Frontal cortex (tissue), 4 donors: ENCODE measurements at places on chromosomes 12 and 14. TPM values are rescaled to one million over a fixed set of nuclear protein-coding genes. Genes with fewer than 3 reads are reported as not detected.

DNA sequence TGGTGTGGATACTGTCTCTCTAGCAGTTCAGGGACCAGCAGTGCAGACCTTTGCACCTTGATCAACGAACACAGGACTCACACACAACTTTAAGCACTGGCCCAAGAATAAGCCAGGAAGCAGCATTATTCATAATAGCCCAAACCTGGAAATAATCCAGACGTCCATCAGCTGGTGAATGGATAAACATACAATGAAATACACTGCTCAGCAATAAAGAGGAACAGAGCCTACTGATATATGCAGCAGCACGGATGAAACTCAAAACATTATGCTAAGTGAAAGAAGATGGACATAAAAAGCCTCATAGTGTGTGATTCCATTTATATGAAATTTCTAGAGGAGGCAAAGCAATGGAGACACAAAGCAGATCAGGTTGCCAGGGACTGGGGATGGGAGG is 303.9 kb upstream of the FKBP4 start:
- no peak for DNase-seq

DNA sequence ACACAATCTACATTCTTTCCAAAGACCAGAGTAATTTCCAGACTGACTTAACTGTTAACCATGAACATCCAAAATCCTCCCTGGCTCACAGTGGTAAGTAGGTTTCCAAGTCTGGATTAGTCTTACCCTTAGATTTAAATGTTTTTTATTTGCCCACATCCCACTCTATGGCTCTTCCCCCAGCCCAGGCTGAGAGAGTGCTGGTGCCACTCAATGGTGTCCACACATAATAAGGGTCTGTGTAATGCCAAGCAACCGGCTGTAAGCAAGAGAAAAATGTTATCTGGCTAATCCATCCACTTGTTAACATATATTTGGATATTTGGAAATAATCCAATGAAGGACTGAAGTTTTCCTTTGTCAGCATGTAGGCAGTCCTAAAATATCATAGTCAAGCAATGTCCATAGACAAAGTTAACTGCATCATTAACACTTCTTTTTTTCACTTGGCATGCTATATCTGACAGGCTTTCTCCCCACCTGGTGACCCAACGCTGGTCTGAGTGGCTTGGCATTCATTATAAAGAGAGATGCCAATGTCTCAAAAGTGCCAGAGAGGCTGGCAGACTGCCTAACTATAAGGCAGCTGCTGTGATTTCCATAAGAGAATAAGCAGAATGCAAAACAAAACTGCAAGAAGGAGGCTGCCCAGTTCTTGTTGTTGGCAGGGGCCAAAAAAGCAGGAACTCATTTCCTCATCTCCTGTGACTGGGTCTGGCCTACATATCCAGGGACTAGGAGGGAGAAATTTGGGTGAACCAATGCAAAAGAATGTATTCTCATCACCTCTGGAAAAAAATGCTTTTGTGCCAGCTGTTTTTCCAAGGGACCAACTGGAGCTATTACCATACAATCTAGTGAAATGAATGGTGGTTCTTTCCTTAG is 13.9 kb upstream of the HOXC13 start:
- DNase-seq, result no peak

DNA sequence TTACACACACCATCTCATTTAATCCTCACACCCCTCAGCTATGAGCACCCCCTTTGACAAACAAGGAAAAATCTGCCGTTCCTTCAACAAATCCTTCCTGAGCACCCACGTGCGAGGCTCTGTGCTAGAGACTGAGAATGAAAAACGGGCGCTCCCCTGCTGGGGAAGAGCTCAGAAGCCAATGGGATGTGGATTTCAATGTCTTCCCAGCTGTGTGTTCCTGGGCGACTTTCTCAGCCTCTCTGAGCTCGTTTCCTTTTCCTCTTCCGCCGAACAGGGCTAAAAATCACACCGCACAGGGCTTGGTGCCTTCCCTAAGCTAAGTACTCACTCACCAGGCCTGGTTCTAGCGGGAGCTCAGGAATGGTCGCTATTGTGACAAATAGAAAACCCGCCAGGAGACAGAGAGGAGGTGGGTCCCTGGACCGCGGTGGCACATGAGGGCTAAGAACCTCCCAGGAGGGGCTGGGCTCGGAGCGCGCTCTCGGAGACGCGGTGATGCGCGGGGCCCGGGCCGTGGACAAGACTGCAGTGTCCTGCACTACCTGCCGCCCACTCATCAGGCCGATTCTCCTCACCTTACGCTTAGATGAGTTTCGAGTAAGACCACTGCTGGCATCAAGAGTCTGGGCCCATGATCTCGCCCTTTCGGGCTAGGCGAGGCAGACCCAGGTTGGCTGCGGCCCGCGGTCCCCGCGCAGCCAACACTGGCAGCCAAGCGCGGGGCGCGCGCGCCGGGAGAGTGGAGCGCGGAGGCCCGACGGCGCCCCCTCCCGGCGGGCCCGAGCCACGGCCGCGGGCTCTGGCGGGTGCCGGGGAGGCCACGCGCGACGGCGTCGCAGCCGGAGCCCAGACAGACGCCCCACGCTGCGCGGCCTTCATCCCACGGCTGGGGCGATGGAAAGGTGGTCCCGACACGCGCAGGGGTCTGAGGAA is 17.0 kb downstream of the ZDHHC22 start:
- peak; percentile 83 for DNase-seq

DNA sequence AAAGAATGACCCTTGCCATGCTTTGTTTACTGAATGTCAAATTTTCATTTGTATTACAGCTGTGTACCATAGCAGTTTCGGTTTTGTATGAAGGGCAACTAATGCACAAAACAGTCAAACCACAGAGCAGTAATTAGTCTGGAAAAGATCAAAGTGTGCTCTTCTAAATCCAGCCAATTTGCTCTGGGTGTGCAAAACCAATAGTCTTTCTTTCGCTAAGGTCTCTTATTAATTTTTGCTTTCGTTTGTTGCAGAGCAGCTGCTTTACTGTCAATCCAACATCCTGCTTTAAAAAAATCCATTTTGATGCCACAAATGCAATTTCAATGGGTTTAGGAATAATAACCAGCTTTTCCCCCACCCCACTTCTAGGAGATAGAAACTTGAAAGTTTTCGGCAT is 114.2 kb downstream of the BRMS1L start:
- DNase-seq, result no peak

GRCh38 chr12:22250762-22251161 is 83.7 kb downstream of the ST8SIA1 start:
- no peak for DNase-seq

- no peak for DNase-seq
Observed at GRCh38 chr12:72134246-72135020, 137.7 kb upstream of the TRHDE start.

GRCh38 chr14:50602035-50602434 is 42.1 kb downstream of the ATL1 start:
- DNase-seq, result no peak

DNA sequence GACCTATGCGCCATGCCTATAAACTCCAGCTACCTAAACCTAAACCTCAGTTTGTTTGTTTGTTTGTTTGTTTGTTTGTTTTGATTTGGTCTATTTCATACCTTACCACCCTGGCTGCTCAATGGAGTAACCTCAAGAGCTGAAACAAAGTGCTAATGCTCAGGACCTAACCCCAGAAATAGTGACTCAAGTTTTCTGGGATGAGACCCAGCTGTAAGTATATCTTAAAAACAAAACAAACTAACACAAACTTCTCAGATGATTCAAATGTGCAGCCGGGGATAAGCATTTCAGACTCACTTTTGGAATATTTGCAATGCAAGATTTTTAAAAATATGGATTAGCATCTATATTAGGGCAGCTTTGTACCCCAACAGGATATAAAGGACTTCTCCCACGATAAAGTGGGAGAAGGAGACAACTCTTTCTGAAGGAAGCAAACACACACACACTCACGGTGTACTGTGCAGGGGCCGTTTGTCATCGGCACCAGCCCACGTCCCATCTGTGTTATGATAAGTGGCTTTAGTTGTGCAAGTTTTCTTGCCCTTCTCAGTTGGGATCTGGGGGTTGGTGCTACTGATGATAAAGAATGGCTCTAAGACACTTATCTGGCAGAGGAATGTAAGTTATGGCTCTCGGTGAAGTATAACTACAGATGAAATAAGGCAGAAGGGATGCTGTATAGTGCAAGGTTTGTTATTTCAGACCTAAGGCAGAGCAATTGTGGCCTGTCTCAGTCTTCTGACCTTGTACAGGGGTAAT is 516.7 kb upstream of the TMEM132C start:
- no peak for DNase-seq

- no peak for DNase-seq
Observed at GRCh38 chr12:117402363-117402762, 40.9 kb upstream of the NOS1 start.

DNA sequence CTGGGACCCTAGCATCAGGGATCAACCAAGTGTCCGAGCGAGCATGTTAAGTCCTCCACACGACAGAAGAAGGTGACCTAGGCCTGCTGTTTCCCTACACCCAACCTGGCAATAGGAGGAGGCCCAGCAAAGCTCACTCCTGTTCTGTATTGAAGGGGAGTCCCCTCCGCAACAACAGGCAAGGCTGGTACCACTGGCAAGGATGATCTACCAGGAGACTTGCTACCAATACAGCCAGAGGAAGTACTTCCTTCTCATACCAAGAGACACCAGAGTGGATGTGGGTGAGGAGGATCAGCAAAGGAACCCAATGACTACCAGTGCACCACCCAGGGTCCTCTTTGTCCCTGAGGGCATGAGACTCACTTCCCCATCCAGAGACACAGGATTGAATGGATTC is 4.9 kb downstream of the KLRC1 start:
- no peak for DNase-seq

GRCh38 chr14:102046337-102047278 is 40.2 kb downstream of the HSP90AA1 start:
- peak; percentile 74 for DNase-seq

- no peak for DNase-seq
Observed at GRCh38 chr12:131123817-131124216, 170.1 kb downstream of the ADGRD1 start.

- no peak for DNase-seq
Observed at GRCh38 chr12:18942669-18943068, 186.9 kb upstream of the PLEKHA5 start.

IL31 gene
- total RNA-seq, result not detected

ZFP36L1 gene
- 4.1 TPM for total RNA-seq

CLEC4D gene
- under 0.01 TPM for total RNA-seq
